CD4-positive, alpha-beta T cell treated with Interleukin-17A for 1 hour (primary cell): ENCODE measurements at places on chromosomes 1 and 21.
A peak's percentile ranks its signal among the peaks of the same experiment; 100 is the strongest.

DNA sequence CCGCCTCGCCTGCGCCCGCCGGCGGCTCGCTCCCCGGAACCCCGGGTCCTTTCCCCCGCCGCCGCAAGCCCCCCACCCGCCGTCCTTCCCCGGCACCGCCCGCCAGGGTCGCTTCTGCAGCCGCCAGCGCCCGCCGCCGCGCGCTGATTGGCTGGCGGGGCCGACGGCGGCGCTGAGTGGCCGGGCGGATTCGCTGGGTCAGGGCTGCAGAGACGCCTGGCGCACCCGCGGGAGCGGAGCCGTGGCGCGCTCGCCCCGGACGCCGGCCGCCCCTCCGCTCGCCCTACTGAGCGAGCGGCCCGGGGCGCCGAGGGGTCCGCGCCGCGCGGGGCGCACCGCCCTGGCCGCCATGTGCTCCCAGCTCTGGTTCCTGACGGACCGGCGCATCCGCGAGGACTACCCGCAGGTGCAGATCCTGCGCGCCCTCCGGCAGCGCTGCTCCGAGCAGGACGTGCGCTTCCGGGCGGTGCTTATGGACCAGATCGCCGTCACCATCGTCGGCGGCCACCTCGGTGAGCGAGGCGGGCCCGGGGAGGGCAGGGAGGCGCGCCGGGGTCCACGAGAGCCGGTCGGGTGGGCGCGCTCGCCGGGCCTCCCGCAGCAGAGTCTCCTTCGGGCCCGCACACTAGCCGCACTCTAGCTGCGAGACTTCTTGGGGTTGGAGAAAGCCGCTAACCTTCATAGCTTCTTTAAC lies at the start of gene RIMKLA:
Gene RIMKLA (plus strand): TSS at position 207 of the 694 bp plus-strand sequence. CDS start 143 bp downstream, at position 350.
- peak; percentile 21 for DNase-seq

GRCh38 chr1:87399264-87399663 lies 70.6 kb downstream of the LMO4 start:
- no peak for DNase-seq

DNA sequence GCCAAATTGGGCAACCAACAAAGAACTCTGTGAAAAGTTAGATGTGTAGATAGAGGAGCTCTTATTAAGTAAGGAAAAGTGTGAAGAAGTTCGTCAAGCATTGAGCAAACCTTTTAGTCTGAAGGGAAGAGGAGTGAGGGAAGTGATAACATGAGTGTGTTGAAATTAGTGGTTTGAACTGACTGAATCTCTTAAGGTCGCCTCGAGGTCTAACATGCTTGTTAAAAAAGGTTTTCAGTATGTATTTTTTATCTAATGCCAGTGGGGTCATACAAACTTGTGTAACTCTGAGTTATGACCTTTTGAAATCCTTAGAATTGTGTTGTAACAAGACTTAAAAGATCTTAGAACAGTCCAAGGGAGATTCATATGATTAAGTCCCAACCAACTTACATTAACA lies 34.1 kb downstream of the SOAT1 start:
- no peak for DNase-seq

DNA sequence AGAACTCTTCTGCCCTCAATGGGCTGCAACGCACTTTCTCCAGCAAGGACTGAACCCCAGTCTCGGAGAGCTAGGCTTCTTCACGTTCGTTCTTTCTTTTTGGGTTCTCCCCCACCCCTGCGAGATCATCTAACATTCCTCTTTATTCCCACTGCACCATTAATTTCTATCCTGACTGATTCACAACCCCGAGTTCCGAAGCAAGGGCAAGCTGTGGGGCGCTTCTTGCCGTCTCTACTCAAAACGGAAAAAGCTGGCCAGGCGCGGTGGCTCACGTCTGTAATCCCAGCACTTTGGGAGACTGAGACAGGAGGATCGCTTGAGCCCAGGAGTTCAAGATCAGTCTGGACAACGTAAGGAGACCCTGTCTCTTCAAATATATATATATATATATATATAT lies 37.4 kb upstream of the BTG2 start:
- DNase-seq, result no peak

- no peak for DNase-seq
Measured at GRCh38 chr1:50197216-50197615, 88.5 kb downstream of the ELAVL4 start.

- DNase-seq, result no peak
Measured at GRCh38 chr1:3366126-3367051, 88.1 kb upstream of the ARHGEF16 start.

DNA sequence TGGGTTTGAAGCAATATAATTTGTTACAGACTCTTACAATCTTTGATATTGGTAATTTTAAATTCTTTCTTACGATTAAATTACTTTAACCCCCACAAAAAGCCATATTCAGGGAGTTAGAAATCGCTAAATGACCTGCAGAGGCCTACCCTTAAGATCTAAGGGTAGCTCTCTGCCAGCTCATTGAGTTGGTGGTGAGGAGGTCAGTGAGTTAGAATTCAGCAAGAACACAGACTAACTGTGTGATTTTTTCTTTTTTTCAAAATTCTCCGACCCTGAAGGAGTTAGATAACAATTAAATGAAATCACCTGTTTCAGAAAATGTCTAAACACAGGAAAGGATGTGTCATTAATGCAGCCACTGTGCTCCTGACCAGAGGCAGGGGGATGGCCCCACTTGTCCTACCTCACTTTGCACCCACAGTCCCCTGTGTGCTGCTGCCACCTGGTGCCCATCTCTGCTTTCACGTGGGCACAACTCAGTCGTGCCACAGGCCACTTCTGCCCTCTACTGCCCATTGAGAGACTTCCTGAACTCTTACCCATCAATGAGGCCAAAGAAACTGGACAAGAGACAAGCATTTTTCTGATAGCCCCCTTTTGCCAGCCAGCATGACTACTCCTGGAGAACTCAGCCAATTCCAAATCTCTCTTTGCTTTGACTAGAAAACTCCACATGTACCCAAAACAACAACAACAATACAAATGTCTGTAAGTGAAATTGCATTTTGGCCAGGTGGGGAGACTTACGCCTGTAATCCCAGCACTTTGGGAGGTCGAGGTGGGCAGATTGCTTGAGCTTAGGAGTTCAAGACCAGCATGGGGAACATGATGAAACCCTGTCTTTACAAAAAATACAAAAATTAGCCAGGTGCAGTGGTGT lies 8.4 kb downstream of the CFAP45 start:
- DNase-seq, result peak; percentile 87

GRCh38 chr1:241972703-241973369 lies 15.3 kb downstream of the BECN2 start:
- no peak for DNase-seq

- no peak for DNase-seq
Measured at GRCh38 chr1:94654031-94654430, 112.5 kb upstream of the F3 start.

GRCh38 chr1:185808631-185809030 lies 74.4 kb downstream of the HMCN1 start:
- DNase-seq, result no peak

DNA sequence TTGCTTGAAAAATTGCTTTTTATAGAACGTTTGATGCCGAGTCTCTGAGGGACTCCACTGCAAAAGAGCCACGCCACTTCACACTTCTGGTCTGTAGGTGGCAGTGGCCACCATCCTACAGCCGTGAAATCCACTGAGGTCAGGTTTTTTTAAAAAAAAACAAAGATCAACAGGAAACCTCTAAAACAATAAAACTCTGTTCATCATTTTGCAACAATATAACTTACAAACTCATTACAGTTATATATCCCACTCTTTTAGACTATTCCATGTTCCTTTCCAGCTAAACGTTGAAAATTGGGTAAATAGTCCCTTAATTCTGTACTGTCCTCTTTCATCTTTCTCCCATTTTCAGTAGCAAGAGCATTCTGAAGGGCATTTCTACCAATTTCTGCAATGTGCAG lies 64.6 kb upstream of the FMN2 start:
- DNase-seq, result no peak

- DNase-seq, result no peak
Measured at GRCh38 chr1:228348708-228349467, 57.7 kb downstream of the TRIM11 start.

GRCh38 chr1:197924516-197925123 lies 7.4 kb downstream of the LHX9 start:
- DNase-seq, result peak; percentile 54

DNA sequence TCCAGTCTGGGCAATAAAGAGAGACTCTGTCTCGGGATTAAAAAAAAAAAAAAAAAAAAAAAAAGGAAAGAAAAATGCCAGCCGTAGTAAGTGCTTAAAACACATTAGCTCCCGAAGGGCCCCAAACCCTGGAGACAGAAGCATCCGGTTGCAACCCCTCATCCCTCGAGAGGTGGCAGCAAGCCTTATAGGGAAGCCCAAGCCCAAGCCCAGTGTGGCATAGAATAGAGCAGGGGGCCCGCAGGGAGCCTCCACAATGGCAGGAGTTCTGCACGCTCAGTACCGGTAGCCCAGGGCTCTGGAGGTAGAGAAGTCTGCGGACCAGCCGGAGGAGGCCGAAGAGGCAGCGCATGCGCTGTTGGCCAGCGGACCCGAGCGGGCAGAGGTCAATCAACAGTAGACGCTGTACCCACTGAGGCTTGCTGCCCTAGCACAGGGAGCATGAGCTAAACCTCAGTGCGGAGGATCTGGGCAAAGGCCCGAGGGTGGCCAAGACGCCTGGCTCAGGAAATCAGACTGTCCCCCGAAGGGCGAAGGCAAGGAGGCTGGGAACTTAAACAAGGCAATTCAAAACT lies 34.1 kb upstream of the C1orf198 start:
- no peak for DNase-seq

DNA sequence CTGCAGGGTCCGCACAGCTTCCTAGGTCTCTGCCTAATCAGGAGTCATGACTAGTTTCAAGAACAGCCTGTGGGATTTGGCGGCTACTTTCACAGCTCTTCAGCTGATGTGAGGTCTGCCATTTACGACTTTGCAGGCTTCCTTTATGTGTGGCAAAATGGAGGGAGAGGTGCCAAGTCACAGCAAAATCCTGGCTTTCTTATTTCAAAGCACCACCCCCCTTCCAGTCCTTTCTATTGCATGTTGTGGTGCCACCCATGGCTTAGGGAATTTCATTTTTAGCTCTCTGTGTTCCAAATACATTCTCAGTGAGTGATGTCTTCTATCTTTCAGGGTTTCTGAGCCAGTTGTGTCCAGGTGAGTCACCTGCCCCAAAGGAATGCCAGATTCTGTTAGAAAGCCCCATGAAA lies 75.1 kb upstream of the WLS start:
- no peak for DNase-seq

- DNase-seq, result no peak
Measured at GRCh38 chr1:229153955-229154548, 116.9 kb upstream of the RAB4A start.
